Fibroblast of skin of abdomen (primary cell): ENCODE measurements at places on chromosomes 7 and 10.

DNA sequence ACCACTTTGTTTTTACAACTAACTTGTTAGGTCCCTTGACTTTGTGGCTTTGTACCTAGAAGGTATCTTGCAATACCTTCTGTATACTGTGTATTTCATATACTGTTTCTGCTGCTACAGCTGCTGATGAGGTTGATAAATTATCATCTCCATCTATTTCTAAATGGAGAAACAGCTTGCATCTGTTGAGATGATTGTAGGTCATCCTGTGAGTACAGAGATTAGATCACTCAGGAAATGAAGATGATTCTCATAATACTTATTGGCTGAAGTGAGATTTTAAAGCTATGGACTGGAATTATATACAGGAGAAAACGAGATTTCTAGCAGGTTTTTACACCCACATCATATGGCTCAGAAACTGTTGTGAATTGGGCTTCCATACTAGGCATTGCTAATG, 280.5 kb downstream of the KCND2 start:
- no peak for DNase-seq

DNA sequence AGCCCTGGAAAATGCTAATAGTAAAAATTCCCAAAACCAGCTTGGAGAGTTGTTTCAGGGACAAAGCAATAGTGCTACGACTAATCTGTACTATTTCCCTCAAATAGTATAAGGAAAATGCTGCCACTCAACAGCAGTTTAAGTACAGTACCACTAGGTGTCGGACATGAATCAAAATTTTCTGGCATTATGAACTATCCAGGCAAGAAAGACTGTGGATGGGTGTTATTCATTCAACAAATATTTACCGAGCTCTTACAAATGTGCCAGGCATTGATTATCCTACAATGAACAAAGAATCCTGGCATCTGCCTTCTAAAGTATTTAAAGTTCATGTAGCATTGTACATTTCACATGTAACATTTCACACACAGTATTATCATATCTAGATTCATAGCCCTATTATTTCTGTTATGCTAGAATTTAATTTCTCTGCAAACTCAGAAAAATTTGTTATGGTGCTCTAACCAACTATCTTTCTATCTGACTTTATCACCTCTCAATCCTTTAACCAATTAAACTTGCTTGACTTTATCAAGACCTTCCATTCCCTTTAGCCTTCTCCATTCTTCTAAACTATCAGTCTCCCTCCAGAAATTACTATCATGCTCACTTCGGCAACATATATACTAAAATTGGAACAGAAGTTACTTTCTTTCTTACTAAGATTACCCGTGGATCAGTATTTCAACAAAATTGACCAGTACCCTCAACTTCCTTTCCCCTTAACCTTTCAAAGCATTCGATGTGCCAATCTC, 80.6 kb downstream of the ARHGAP21 start:
- peak; percentile 86 for DNase-seq

- DNase-seq = no peak
Measured at GRCh38 chr10:99598781-99599509, 21.3 kb downstream of the SLC25A28 start.

GRCh38 chr7:13904689-13905088, 84.8 kb downstream of the ETV1 start:
- peak; percentile 93 for DNase-seq

DNA sequence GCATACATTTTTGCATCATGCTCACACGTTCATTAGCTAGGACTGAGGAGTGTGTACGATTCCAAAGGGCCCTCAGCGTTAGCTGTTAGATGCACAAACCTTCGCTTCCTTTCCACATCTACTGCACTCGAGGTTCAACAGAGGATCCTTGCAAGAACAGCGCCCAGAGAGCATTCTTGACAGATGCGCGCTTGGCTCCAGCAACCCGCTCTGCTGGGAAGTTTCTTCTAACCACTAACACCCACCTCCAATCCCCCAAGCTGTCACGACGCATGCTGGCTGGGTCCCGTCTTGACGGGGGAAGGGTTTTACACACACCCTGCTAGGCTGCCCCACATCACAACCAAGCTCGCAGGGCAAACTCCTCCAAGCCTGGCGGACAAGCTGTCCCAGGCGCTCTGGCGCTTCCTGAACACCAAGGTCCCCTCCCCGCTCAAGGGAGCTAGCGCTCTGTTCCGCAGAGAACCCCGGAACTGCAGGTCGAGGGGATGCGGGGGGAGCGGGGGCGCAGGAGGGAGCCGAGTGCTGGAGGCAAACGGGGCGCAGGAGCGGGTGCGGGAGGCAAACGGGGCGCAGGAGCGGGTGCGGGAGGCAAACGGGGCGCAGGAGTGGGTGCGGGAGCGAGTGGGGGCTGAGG, 653 bp upstream of the ADRB1 start:
- DNase-seq = peak; percentile 21

- no peak for DNase-seq
Measured at GRCh38 chr7:148925836-148926235, 41.7 kb upstream of the EZH2 start.

- DNase-seq = no peak
Measured at GRCh38 chr7:16874066-16874465, 7.7 kb downstream of the AGR3 start.

DNA sequence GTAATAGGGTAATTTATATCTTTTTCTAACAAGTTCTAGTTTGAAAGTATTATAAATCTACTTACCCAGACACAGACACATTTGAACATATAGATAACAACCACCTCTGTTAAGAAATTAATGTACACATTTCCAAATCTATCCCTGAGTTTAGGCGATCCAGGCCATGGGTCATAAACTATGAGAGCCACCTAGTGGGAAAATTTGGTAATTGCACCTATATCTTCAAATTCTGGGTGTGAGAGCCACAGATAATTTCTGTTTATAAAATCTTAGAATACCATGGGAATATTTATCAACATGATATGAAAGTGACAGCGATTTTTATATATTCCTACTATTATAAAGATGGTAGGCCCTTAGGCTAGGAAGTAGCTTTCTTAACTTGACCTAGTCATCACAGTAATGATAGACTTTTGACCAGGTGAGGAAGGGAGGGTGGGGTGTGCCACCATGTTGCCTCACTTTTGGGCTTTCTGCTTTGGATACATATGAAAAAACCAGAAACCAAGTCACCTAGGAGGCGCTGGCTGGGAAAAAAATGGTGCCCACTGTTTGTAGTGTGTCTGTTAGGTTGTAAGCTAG, 8.0 kb upstream of the EPHA1 start:
- peak; percentile 54 for DNase-seq

DNA sequence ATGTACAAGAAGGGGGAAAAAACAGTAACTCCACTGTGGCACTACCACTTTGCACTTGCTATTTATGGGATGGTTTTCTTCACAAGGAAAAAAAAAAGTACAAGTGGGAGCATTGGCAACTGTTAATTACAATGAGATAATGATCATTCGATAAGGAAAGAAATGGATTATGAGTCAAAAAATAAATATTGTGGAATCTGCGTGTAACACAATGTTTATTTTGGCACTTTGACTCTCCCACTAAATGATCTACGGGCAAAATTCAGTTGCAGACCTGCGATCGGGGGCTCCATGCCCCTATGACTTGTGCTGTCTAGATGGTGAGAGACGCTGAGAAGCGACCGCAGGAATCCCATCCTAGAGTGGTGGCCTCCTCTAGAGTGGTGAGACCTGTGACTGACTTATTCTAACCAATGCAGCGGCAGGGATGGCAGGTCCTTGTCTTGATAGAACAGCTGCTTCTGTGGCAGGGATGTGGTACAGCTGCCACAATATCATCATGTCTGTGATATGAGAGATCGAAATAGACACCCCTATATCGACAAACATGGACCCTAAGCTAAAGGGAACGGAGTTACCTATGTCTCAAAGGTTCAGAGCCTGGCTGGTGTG, 345.0 kb upstream of the KLF6 start:
- DNase-seq = no peak

GRCh38 chr7:17300012-17300411, 1.6 kb downstream of the AHR start:
- no peak for DNase-seq

DNA sequence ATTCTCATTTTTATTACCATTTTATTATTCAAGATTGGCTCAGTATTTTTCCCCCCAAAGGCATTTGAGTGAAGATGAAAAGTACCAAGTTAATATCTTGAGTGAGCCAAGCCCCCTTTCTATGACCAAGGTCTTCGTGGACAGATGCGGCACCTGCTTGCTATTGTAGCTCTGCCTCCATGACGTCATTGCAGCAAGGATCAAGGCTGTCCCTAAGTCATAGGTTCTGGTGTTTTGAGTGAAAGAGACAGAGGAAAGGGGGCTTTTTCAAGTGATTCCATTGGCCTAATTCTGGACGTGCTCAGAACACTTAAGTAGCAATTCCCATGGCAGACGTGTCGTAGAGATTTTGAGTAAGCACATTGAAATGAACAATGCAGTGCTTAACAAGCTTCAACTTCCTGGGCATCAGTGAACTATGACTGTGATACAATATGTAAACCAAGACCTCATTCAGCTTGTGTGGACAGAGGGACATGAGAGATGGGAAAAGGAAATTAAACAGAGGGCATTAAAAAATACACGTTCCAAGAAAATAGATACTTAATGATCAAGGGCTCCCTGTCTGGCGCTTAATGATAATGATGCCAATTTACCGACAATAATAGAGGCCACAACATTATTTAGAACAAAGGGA, 248.7 kb upstream of the NPVF start:
- DNase-seq = no peak

DNA sequence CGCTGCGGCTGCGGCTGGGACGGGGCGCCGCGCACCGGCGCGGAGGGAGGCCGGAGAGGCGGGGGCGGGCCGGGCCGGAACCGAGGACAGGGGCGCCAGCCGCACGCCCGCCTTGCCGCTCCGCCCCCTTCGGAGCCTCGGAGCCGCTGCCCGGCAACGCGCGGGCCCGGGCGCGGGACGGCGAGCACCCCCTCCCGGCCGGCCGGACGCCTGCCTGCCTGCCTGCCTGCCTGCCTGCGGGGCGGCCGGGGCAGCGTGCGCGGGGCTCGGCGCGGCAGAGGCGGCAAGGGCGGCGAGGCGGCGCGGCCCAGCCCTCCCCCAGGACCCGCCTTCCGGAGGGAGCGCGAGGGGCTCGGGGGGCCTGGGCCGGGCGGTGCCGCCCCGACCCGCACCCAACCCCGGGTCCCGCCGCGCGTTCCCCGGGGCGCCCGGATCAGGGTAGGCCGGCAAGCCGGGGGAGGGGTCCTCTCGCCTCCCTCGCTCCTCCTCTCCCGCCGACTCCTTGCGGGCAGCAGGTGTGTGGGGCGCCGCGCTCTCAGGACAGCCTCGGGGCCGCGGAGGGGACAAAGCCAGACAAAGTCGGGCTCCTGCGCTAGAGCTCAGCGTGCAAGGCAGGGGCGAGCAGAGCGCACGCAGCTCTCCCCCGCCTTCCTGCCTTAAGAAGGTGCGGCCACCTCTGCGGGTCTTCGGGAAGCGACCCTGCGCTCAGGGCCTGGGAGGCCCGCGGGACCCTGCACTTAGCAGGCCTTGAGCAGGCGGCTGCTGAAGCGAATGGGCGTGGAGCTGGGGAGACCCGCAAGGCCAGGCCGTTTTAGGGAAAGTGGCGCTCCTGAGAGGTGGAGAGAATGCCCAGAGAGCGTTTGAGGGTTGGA, at the start of gene KIAA1549:
Gene KIAA1549, minus strand, starts transcription at position 58 of the 872 bp plus-strand sequence. CDS start 120 bp downstream, outside the sequence.
- peak; percentile 72 for DNase-seq

- DNase-seq = no peak
Measured at GRCh38 chr7:43700646-43701499, 28.4 kb downstream of the COA1 start.

GRCh38 chr10:69237528-69238159, 17.5 kb downstream of the HKDC1 start:
- peak; percentile 67 for DNase-seq

DNA sequence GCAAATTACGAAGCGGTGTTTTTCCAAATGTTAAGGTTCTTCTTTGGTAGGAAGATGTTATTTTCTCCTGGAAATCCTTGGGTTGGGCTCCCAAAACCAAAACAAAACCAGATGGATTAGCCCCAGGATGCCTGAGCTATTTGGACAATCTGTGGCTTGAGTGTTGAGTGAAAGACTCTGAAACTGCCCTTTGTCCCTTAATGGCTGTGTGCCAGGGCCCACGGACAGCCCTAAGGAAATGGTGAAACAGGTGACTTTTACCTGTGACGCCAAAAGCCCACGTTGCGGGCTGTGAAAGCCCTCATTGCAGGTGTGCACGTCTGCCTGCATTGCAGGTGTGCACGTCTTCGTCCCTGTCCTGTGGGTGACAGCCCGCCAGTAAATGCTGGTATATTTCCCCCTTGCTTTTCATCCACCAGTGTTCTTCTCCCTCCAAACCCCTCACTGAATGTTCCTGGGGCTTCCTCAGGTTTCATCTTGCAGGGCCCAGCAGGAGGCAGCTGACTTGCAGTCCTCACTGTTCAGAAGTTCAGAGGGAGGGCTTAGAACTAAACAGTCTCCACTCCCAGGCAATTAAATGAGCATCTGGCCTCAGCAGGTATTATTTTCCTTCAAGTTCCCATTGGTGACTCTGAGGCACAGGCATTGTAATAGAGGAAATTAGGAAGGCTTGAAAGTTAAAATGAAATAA, 10.7 kb downstream of the PFKP start:
- no peak for DNase-seq
